ENCODE measurements at places on chromosomes 16 and 17.

DNA sequence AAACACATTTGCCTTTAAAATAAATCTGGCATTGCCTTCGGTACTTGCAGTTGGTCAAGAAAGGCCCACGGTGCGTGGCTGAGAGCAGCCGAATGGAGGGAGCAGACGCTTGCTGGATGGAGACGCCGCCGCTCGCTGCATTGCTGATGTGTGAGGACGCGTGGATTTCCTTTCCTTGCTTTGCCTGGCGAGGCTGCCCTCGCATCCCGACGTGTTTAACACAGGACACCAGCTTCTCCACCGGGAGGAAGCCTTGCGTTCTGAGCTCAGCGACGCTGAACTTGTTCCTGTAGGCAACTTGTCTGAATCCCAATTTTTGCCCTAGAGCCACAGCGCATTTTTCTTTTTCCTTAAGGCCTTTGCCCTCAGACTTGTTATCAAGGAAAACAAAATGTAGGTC is 45.8 kb downstream of the COX4I1 start:
- no peak for DNase-seq

- DNase-seq, result no peak
These were observed 221.5 kb downstream of the ZNF423 start for GRCh38 chr16:49634235-49635008.

- DNase-seq, result no peak
These were observed 4.3 kb downstream of the SCNN1B start for GRCh38 chr16:23306199-23307100.

GRCh38 chr16:50769-51591 is 2.4 kb downstream of the POLR3K start:
- DNase-seq, result no peak

DNA sequence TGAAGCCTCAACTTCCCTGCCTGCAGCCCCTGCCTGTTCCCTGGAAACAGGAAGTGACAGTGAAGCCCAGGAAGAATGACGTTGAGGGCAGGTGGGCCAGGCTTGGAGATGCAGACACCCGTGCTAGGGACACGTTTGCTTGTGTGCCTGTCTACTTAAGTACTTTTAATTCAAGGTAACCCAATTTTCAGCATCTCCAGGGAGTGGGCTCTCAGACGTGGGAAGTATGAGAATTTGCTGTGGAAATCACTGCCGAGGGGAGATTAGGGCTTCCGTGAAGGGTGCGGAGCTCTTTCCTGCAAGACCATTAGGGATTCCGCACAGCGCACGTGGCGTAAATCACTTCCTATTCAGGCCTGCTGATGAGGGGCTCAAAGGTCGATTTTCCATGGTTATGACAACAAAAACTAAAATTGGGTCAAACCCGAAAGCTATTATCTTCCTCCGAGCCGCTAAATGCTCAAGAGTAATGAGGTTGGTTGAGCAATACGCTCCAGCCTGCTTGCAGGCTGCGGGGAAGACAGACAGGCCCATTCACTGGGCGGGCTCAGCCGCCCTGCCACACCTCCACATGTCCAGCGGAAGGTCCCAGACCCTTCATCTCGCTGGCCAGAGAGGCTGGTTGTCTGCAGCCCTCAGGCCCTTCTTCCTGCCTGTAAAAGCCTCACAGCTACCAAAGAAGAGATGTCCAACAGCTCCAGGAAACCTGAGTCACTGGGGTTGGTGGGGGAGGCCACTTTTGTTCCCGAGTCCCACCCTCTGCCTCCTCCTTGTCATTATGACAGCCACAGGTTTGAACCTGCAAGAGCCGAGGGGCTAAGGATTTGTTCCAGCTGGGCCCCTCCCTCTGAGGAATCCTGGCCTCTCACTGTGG is 109.9 kb downstream of the RBFOX3 start:
- DNase-seq, result no peak

DNA sequence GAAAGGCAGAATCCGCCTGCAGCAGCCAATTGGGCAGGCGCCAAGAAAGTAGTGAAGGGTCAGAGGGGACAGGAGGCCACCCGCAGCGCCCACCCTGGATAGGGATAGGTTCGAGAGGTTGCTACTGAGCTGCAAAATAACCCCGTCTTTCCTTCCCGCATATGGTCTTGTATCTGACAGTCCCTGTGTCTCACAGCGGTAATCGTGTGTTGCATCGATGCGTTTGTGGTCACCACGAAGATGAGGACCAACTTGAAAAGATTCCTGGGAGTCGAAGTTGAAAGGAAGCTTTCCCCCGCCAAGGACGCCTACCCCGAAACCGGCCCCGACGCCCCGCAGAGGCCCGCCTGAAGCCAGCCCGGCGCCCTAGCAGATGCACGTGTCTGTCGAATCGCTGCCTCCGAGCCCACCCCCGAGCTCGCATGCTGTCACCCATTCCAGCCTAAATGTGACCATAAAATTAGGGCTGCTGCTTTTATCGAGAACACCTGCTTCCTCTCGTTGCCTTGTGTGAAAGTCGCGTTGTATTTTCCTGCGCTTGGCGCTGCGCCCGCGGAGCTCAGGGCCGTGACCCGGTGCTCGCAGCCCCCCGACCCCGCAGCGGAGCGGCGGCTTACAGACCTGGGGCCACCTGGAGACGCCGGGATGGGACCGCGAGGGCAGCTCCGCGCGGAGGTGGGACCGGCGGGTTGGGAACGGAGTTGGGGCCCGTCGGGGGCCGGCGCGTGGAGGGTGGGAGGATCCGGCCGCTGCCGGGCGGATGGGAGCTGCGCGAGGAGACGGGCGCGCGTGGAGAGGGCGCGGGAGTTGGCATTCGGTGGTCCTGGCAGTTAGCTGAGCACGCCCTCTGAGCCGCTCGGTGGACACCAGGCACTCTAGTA is at the start of gene CMTM2:
Gene CMTM2 (plus strand): TSS at position 813 of the 881 bp plus-strand sequence. CDS start 145 bp downstream, outside the sequence.
- no peak for DNase-seq

- DNase-seq, result no peak
These were observed 12.1 kb upstream of the CYB5B start for GRCh38 chr16:69412287-69412686.

DNA sequence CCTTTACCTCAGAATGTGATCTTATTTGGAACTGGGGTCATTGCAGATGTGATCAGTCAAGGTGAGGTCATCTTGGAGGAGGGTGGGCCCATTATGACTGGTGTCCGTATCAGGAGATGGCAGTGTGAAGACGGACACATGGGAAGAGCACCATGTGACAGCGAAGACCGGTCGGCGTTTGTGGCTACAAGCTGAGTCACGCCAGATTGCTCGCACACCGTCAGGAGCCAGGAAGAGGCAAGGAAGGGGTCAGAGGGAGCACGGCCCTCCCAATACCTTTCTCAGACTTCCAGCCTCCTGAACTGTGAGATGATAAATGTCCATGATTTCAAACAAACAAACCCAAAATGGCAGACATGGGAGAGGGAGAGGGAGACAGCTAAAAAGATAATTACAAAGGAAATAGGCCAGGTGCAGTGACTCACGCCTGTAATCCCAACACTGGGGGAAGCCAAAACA is 13.2 kb downstream of the STARD3 start:
- DNase-seq, result no peak

GRCh38 chr17:57760046-57760445 is 14.9 kb upstream of the CCDC182 start:
- DNase-seq, result no peak

DNA sequence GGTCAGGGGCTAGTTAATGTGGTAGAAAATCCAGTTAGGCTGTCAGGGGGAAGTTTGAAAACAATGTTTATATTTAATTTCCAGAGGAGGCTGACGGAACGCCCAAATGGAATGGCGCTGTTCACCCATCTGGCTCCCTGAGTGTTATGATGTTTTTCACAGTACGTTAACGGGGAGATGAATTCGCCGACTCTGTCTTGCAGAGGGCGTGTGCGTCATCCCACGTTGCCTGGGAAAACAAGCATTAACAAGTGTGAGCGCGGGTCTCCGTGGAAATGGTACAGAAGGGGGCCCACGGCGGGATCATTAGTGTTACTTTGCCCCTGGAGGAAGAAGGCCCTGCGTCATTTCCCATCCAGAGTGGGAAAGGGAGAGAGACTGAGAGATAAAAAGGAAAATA is 29.6 kb downstream of the RGS9 start:
- no peak for DNase-seq

GRCh38 chr16:27764427-27764826 is 214.5 kb downstream of the KATNIP start:
- DNase-seq, result no peak

- DNase-seq, result no peak
These were observed 984 bp downstream of the CENPV start for GRCh38 chr17:16352303-16352666.

GRCh38 chr16:28311913-28312312 is 19.6 kb downstream of the SBK1 start:
- DNase-seq, result no peak

GRCh38 chr16:4496305-4496704 is 20.1 kb downstream of the HMOX2 start:
- DNase-seq, result no peak

GRCh38 chr16:19851476-19851875 is 33.2 kb downstream of the GPRC5B start:
- DNase-seq, result no peak

DNA sequence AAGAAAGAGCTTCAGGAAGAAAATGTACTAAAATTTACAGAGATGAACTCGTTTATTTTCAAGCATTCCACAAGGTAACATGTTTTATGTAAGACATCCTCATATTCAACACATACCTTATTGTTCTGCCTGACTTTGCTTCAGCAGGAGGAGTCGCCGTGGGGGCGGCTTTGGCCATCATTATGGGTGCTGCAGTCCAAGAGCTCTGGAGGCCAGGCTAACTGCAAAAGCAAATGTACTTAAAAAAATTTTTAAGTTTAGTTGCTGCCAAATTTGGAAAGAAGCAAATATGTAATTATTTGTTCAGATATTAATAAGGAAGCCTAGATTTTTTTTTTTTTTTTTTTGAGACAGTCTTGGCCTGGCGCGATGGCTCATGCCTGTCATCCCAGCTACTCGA is 4.1 kb upstream of the SPG7 start:
- DNase-seq, result no peak

- DNase-seq, result no peak
These were observed 66.6 kb upstream of the RPH3AL start for GRCh38 chr17:419073-419735.

DNA sequence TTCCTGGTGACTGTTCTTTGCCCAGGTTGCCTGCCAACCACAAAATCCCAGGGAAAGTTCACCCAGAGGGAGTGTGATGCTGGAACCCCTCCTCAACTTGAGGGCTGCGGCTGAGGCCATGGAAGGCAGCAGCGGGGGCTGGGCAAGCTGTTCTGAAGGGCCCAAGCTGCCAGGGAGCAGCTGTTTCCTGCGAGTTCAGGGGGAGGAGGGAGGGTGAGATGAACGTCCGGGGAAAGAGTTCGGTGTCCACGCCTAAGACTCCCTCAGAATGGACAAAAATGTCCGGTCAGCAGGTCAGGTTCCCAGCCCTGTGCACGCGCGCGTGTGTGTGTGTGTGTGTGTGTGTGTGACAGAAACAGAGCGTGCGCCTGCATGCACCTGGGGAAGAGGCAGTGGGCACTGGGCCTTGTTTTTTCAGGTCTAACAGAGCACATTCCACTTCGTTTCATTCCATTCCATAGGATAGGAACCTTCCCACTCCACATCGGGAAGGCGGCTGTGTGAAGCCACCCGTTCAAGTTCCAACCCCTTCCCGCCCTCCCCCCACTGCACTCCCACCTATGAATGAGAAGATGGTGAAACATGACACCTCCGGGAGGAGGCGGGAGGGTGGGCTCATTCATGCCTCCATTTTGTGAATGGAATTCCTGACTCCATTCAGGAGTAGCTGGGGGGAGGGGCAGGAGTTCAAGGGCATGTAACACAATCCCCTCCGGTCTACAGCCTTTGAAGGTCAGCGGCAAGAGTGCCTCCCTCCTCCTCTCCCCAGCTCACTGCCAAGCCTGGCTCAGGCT is 15.7 kb downstream of the ETV4 start:
- DNase-seq, result no peak

- DNase-seq, result no peak
These were observed 21.4 kb upstream of the COQ7 start for GRCh38 chr16:19046062-19046461.

DNA sequence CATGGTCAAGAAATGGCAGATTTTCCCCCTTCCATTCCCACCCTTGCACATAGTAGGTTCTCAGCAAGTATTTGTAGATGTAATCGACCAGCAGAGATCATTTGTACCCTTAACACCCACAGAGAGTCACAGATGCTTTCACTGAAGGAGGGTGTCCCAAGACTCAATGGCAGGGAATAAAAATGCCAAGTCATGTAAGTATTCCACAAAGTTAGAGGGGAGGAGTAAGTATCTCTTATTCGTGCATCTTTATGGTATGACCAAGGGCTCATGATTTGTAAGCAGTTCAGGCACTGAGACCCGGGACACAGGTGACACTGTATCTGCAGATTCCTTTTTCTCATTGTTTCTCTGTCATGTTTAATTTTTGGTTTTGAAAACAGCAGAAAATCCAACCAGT is 489.6 kb downstream of the MAF start:
- DNase-seq, result no peak

GRCh38 chr17:73547790-73548189 is 96.5 kb downstream of the SDK2 start:
- no peak for DNase-seq

DNA sequence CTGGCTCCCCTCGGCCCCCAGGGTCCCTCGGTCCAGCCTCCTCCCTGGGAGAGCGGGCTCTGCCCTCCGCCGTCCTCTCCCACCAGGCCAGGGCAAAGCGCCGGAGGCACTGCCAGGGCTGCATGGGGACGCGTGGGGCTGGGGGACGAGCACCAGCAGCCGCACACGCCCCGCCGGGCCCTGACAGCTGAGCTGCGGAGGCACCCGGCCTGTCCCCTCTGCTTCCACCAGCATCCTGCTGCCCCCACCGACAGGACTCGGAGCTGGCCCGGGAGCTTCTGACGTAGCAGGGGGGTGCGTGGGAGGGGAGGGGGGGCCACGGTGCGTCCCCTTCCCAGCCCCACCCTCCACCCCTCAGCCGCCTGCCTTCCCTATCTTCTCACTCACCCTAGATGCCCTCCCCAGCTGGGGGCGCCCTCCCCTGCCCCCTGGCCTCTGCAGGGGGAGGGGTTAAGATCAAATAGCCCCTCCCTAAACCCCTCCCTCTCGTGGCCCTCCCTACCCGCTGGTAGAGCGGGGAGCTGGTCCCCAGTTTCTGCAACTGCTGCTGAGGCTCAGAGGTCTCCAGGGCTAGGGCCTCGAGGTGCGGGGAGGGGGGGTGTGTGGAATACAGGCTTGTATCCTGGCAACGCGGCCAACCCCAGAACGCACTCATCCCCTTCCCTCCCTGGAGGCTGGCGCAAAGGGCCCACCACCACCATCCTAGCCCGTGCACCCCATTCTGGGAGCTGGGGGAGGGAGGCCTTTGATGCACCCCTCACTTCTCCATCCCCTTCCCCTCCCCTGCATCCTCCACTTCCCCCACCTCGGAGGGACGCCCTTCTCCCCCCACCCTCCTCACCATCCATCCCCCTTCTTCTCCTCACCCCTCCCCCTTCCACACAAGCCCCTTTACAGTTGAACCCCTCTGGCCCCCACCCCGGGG is 1.0 kb downstream of the SRCIN1 start:
- DNase-seq, result no peak

GRCh38 chr16:81117436-81117835 is 21.2 kb upstream of the GCSH start:
- DNase-seq, result no peak
